Stimulated activated CD4-positive, alpha-beta T cell treated with anti-CD3 and anti-CD28 coated beads, Interleukin-4, amount 100 ng/mL, for 1 hour (primary cell): ENCODE measurements at places on chromosomes 7 and 10.

DNA sequence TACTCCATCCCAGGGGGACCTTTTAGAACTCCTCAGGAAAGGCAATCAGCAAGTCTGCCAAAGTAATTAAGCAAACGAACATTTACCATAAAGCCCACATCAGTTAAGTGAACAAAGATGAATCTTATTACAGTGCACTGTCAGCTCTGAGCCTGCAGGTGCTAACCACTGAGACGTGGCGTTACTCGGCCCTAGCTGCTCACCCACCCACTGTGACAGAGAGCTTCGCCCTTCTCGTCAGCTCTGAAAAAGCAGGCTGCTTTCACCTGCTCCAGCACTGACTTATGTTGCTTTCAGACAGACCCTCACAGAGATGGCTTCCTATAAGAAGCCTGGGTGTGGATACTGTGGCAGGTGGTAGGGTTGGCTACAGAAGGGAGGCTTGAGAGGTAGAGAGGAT, 57.7 kb upstream of the KCNIP2 start:
- no peak for DNase-seq

DNA sequence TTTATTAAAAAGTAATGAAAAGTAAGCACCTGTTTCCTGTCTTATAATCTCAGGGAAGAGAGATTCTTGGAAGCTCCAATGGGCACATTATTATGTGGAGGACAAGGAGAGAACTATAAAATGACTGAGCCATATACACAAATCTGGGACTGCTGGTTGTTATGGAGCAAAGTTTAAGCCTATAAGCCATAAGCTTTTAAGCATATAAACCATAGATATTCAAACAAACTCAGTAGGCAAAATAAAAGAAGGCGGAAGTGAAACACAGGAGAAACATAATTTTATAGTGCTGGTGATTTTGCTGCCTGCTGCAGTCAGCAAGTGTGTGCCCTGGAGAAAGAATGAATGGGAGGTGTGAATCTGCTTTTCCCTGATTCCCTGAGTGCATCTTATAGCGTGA, 274.4 kb downstream of the KIF20B start:
- no peak for DNase-seq

GRCh38 chr7:100088095-100088620, 611 bp upstream of the COPS6 start:
- DNase-seq, result no peak

- DNase-seq, result no peak
Measured at GRCh38 chr10:76453997-76454396, 1022.6 kb downstream of the LRMDA start.

GRCh38 chr7:48548667-48549066, 375.7 kb upstream of the CDC14C start:
- DNase-seq, result no peak

DNA sequence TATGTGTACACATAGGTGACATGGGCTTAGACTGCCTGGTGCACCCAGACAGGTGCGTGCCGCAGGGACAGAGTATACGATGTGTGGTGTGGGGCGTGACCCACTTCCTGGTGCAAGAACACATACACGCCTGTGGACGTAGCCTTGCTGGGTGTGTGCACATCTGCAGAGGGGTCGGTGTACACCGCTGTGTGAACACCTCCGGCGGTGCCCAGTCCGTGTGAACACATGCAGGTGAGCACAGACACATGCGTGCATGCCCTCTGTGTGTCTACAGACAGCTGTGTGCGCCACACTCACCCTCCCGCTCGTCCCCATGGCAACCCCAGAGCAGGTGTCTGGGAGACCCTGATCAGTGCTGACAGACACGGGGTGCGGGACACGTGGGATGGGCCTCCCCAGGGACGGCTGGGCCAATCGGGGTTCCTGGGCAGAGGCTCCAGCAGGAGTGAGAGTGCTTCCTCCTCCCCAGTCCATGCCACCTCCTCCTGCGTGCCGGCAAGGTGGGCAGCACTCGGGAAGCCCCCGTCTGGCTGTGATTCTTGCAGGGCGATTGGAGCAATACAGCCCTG, 23.4 kb downstream of the ELFN1 start:
- no peak for DNase-seq

GRCh38 chr7:74371381-74372341, 82.0 kb upstream of the GTF2IRD1 start:
- no peak for DNase-seq

- DNase-seq, result no peak
Measured at GRCh38 chr10:28734938-28735759, 57.8 kb downstream of the BAMBI start.

- no peak for DNase-seq
Measured at GRCh38 chr10:75763652-75764051, 332.2 kb downstream of the LRMDA start.

GRCh38 chr10:71343392-71343773, 24.3 kb downstream of the SLC29A3 start:
- DNase-seq, result no peak

GRCh38 chr7:80467069-80467468, 44.8 kb downstream of the GNAT3 start:
- DNase-seq, result no peak

GRCh38 chr7:91953618-91954017, 13.0 kb downstream of the AKAP9 start:
- DNase-seq, result no peak

- no peak for DNase-seq
Measured at GRCh38 chr10:70312972-70313371, 29.2 kb upstream of the NPFFR1 start.

DNA sequence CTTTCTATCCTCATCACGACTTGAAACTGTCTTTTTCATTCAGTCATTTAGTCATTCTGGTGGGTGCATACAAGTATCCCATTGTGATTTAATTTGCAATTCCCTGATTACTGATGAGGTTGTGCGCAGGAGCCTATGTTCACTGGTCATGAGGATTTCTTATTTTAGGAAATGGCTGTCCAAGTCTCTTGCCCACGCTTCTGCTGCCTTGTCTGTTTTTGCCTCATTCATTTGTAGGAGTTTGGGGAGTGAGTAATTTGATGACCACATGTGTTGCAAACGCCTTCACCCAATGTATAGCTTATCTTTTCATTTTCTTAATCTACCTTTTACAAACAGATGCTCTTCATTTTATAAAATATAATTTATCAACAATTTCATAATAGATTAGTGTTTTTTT, 127.3 kb downstream of the ARHGAP22 start:
- DNase-seq, result no peak

GRCh38 chr10:81873932-81874816, 820 bp upstream of the NRG3 start:
- no peak for DNase-seq

- DNase-seq, result no peak
Measured at GRCh38 chr7:147509541-147510200, 1080.9 kb upstream of the C7orf33 start.

- peak; percentile 32 for DNase-seq
Measured at GRCh38 chr7:123871998-123872867, 27.3 kb downstream of the HYAL4 start.

DNA sequence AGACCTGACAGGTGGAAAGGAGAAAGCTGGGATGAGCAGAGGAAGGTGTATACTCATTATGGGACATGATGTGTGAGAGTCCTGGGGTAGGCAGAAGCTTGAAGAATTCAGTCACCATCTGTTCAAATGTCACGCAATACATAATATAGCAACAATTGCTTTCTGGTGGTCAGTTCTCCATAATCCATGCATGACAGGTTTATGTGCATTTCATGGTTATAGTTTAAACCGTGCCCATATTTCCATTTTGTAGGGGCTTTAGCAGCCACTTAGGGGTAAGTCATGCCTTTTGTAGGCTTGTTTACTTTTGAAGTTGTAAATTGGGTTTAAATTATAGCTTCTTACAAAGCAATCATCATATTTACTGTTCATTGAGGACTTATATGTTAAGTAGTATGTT, 158.8 kb downstream of the NXPH1 start:
- no peak for DNase-seq

- DNase-seq, result no peak
Measured at GRCh38 chr7:20005081-20005480, 212.1 kb downstream of the MACC1 start.

GRCh38 chr10:21526860-21527597, 1.5 kb upstream of the SKIDA1 start:
- DNase-seq, result peak; percentile 47

GRCh38 chr7:125814100-125814499, 884.5 kb upstream of the POT1 start:
- DNase-seq, result no peak

- no peak for DNase-seq
Measured at GRCh38 chr10:86795353-86795752, 38.9 kb downstream of the BMPR1A start.

DNA sequence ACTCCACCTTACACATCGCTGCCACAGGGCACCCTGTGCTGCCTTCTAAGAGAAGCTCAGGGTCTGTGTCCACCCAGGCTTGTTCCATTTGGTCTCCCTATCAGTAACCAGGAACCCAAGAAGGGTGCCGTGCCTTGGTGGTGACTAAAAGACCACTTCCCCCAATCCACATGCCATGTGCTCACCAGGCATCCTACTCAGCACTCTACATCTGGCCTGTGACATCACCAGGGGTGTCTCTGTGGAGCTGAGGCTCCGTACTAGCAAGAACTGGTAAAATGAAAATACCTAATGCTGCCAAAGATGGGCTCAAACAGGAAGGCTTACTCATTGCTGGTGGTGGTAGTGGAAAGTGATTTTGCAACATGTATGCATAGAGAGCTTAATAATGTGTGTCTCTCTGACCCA, 19.0 kb upstream of the C10orf71 start:
- DNase-seq, result no peak

DNA sequence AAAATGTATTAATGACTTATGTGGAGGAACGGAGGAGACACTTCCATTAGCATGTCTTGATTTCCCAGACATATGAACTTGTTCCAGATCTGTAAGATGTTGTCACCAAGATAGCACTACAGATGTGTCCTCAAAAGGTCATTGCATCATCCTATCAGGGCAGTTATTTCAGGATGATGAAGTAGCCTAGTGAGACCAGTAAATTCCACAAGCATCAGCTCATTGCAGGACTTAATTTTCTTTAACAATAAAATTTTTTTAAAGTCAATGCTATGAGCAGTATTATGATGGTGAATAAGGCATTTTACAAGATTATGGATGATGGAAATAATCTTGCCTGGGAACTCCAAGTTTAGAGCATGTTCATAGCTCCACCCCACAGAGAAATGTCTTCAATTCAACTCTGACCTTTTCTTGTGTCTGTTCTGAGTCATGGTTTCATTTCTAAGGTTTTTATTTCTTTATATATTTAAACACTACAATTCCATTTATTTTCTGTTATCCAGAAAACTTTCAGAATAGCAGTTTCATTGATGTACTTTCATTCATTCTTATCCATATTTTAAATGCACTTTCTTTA, 1203.3 kb upstream of the CELF2 start:
- no peak for DNase-seq

- DNase-seq, result no peak
Measured at GRCh38 chr7:82247814-82248433, 195.7 kb downstream of the CACNA2D1 start.

GRCh38 chr7:114107522-114107921, 188.7 kb upstream of the PPP1R3A start:
- no peak for DNase-seq

DNA sequence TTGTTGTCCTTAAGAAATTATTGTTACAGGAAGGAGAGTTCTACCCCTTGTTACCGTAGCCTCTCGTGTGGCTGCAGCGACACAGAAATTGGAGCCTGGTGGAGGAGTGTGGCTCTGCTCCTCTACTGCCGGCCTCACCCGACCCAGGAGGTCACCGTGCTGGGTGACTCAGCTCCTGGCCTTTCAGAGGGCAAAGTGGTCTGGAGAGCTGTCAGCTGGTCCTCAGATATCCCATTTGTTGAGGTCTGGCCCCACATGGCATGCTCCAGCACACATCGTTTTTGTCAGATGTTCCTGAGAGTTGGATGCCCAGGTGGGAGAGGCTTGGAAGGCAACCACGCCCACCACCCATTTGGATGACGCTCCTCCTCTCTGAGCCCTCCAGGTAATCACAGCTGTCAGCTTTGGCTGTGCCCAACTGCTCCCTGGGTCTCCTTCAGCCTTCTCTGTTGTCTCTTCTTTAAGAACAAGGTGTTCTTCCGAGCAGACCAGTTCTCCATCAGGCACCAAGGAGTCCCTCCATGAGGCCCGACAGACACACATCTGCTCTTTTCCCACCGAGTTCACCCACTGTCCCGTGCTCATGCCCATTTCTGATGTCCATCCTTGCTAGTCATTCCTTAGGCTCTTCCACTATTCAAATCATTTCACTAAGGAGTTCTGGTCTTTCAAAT, 80.3 kb downstream of the RAMP3 start:
- no peak for DNase-seq

GRCh38 chr10:52463826-52464225, 149.7 kb downstream of the DKK1 start:
- DNase-seq, result no peak

DNA sequence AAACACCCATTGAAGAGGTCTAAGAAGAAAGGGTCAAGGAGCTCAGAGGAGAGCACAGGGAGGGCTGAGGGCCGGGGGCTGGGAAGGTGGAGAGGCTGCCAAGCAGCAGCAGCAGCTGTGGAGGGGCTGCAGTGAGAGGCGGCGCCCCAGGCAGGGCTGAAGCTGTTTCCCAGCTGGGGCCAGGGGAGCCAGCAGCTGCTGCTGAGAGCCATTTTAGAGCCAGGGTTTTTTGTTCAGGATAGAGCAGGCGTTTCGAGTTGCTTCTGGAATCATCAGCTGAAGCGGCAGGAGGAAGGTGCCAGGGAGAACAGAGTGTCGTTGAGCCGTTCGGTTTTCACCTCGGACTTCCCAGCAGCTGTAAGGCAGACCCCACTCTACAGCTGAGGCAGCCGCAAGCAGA, 62.7 kb downstream of the LANCL2 start:
- DNase-seq, result no peak

GRCh38 chr7:99004781-99005500, 126.6 kb downstream of the TRRAP start:
- no peak for DNase-seq

DNA sequence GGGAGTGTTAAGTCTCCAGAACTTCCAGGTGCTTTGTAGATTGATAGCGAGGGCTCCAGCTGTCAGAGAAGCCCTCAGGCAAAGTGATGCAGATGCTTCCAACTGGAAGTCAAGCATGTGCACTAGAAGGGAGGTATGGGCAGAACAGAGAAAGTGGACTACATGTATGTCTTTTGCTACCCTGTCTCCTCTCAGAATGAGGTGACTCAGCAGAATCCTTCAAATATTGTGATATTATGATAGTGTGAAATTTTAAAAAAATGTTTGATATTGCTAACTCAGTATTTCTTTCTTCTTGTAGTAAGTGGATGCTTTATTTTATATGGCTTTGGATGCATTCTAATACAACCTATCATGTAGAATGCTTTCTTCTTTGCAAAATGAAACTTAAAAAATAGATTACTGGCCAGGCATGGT, 138.9 kb upstream of the SVIL start:
- DNase-seq, result no peak

DNA sequence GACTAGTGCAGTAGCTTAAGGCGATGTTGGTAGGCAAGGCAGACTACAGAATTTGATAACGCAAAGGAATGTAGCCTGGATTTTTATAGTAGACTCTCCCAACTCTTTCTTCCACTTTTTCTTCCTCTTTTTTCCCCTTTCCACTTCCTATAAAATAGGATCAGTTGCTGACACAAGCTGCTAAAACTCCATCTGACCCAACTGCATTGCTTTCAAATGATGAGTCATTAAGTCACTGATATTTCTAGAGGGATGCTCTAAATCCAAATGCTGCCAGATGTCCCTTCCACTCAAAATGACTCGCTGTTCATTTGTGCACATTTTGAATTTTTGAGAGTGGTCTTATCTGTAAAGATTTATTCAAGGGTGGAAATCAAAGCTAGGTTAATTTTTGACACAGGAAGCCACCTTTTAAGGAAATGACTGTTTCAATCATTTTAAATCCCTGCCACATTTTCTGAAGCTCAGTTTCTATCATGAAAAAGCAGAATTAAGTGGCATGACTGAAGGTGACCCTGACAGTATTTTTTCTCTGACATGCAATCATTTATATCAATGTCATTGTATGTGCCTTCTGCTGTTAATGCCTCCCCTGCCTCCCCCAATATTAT, 25.8 kb upstream of the SFMBT2 start:
- no peak for DNase-seq
